Kidney glomerular epithelial cell (primary cell): ENCODE measurements at places on chromosomes 3 and 15.
A peak's percentile ranks its signal among the peaks of the same experiment; 100 is the strongest.

DNA sequence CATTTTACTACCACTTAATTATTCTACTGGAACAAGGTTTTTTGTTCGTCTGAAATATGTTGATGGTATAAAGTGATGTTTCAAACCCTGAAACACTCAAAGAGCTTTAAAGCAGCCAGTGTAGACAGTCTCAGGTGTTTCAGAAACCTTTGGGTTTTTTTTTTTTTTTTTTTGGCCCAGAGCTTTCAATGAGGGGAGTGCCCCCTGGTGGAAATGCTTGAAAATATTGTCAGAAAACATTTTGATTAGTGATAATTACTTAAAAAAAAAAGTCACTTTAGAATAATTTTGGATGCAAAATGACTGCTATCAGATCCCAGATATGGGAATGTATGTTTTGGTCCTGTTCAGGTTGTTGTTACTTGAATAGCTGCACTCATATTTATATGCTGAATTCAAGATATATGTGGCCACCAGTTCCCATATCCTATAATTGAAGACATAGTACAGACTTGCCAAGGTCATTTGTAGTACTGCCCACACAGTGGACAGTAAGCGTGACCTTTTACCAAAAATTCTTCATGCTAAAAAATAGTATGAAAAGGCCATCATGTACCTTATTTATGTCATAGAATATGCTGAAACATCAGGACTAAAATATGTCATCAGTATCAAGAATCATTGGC, 35.9 kb downstream of the SATB1 start:
- peak; percentile 10 for DNase-seq

GRCh38 chr3:14989943-14990779, 42.8 kb downstream of the NR2C2 start:
- DNase-seq, result peak; percentile 29

GRCh38 chr3:89395456-89395855, 288.0 kb downstream of the EPHA3 start:
- DNase-seq, result no peak

- no peak for DNase-seq
These were observed 470.5 kb upstream of the ONECUT1 start for GRCh38 chr15:53260647-53261046.

DNA sequence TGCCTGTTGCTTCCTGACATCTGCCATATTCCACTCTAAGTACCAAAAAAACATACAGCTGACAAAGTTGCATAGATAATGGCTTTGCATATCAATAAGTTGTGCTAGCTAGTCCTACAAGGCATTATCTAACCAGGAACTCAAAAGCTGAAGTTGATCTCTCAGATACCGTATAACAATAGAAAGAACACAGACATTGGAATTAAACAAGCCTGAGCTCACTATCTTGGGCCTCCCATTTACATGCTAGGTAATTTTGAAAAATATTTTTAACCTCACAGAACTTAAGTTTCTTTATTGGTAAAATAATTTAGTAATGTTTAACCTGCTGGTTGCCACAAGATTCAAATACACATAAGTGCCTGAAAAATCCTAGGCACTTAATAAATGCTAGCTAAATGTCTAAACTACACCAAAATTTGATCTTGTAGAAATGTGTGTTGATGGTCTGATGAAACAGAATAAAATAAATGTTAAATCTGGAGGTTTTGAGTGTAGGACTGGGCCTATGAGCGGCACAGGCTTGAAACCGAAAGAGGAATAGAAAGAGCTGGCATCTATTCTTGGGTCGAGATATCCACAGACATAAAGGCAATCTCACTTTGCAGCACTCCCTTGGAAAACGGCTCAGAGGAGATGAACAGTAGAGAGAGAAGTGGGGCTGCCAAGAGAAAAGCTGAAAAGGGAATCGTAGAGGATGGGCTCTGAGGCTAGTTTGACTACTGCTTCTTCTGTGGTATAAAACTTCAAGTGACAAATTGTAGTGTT, 29.9 kb upstream of the TTC14 start:
- DNase-seq, result no peak

DNA sequence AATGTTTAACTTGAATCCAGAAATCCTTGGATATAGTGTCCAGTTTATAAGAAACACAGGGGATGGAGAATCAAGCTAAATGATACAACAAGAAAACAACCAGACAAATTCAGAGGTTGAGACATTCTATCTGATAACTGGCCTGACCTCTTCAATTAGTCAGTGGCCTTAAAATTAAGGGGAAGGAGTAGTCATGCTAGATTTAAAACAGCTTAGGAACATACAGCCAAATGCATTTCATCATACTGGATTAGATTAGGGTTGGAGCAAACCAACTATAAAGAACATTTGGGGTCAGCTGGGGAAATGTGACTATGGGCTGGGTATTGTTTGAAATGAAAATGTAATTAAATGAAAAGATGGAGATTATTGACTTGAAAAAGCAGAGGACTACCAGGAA, 53.3 kb downstream of the PPARG start:
- DNase-seq, result no peak

DNA sequence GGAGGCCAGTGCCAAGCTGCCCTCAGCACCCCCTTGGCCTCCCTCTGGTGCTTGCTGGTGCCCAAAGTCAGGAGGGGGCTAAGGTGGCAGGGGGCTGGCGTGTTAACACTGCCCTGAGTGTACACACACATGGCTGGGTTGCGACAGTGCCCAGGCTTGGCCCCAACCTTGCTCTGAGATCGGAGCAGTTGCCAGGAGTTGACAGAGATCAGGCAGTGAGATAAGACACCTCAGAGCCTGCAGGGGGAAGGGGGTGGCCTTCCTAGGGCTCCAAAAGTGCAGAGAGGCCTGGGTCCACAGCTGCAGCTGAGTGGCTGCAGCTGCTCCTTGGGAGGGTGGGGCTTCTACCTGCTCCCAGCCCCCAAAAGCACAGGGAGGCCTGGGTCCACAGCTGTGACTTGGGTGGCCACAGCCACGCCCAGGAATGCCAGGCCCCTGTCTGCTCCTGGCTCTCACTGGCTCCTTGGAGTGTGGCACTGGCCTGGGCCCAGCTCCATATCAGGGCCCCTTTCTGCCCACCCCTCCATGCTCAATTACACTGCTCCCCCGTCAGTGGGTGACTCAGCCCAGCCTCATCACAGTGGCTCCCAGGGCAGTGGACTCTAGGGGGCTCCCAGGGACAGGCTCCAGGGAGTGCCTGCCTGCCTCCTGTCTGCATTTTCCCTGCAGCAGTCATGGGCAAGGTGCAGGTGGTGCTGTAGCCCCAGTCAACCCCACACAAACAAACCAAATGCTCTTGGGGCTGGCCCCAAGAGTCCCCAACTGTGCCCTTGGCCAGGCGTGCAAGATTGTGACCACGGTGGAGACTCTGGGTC, 56.4 kb upstream of the C15orf39 start:
- no peak for DNase-seq

- DNase-seq, result no peak
These were observed 22.8 kb upstream of the SLC15A2 start for GRCh38 chr3:121871430-121871829.

DNA sequence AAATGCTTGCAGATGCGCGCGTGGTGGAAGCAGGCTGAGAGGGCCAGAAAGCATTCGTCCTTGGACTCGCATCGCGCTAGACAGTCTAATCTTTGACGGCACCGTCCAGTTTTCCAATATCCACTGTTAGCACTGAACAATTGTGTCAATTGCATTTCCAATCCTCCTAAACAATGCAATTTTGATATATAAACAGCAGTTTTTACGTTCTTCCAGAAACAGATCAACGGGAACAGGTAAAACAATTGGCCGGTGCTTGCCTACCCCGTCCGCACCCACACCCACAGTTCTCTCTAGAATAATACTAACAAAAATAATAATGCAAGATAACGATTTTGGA, 17.2 kb downstream of the CPN2 start:
- DNase-seq, result no peak

DNA sequence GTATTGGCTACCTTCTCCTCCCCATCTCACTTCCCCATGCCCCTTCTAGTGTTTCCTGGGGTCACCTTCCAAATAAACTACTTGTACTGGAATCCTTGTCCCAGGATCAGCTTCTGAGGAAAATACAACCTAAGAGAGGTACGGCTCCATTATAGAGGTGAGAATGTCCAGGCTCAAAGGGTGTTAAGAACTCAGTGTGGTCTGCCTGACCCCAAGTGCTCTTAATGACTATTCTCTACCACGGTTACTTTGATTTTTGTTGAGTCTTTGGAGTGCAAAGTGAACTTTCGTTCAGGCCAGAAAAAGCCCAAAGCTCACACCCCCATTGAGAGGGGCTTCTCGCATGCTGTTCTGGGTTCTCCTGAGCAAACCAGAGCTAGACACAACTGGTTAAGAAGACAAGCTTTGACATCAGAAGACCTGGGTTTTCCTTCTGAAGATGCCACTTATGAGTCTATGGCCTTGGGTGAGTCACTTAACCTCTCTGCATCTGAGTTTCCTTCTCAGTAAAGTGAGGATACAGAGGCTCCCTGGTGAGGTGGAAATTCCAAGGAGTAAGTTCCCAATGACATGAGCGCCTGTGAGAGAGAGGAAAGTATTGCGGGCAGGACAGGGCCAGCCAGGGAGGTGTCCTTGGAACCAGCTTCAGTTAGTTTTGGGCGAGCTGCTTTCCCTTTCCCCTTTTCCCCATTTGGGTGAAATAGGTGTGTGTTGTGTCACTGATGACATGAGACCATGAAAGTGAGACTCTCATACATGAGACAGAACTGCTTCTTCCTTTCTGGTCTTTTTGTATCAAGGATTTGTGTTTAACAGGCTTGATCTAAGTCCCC, 475.0 kb upstream of the PROK2 start:
- DNase-seq, result no peak

DNA sequence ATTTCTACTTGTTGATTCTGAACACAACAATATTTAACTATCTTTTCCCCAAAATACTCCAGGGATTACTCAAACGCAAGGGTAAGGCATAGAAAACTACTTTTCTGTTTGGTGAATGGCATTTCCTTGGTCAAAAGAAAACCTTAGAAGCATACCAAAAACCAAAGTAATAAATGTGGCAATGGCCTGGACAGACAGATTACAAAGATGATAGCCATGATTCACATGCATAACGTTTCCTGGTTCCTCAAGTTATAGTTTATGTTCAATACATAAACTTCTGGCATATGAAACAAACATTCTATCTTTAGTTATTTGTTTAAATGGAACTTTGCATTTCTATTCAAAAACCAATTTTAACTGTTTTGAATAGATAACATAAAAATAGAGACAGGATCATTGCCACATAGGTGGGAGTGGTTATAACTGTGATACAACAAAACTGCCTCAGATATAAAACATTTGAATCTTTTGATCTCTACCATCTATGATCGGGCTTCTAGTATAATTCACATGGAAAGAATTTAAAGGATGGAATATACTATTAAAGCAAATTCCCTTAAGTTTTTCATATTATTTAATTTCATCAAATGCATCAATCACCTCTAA, 32.1 kb downstream of the FOXP1 start:
- DNase-seq, result no peak
